ENCODE measurements at places on chromosomes 12 and 14. TPM values are rescaled to one million over a fixed set of nuclear protein-coding genes. Genes with fewer than 3 reads are reported as not detected.

CCDC177 gene
- total RNA-seq: not detected

KLHL33 gene
- total RNA-seq: 0.36 TPM

REP15 gene
- 3.5 TPM for total RNA-seq

HSP90B1 gene
- total RNA-seq: 436 TPM

IL31 gene
- not detected for total RNA-seq

- DNase-seq: peak; percentile 86
These were observed 155.4 kb upstream of the PDE3A start for GRCh38 chr12:20212658-20213555.
